ENCODE measurements at places on chromosomes 6 and 20.

GRCh38 chr6:28794175-28795002 is 129.4 kb downstream of the TRIM27 start:
- no peak for ATAC-seq

GRCh38 chr20:53208110-53208832 is 236.1 kb downstream of the TSHZ2 start:
- no peak for ATAC-seq

DNA sequence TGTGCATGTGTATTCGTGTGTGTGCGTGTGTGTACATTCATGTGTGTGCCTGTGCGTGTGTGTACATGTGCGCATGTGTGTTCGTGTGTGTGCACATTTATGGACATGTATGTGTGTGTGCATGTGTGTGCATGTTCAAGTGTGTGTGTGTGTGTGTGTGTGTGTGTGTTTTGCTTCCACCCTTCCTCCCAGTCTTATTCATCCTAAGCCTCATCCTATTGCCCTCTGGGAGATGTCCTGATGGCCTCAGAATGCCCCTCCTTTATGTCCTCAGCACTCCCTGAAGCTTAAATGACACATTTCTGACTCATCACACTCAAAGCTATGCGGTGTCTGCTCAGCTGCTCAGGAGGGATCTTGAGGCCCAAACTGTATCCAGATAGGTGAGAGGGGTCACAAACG is 76.6 kb upstream of the CCDC167 start:
- no peak for ATAC-seq

- no peak for ATAC-seq
Observed at GRCh38 chr6:11973238-11973637, 38.9 kb upstream of the HIVEP1 start.

DNA sequence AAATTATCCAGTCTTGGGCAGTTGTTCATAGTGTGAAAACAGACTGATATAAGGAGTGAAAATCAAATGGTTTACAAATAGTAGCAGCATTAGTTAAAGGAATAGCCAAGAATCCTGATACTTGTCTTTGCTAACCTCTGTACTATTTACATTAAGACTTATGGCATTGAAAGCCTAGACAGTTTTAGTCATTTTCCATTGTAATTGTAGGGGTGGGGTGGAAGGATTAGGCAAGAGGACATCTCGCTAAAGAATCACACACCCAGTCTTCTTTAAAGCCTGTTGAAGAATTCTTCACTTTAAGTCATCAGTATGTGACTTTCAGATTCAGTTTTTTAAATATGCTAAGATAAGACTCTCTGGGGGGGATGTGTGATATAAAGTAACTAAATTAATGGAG is 207.5 kb upstream of the PHACTR1 start:
- ATAC-seq = no peak

All from activated CD4-positive, CD25-positive, alpha-beta regulatory T cell treated with anti-CD3 and anti-CD28 coated beads, Interleukin-2, amount 50 U/mL, for 24 hours (primary cell).